ENCODE measurements at places on chromosomes 13 and 19.

- DNase-seq = no peak
Measured at GRCh38 chr19:40245506-40246128, 19.1 kb upstream of the CCNP start.

GRCh38 chr19:55119053-55119452, 1.6 kb upstream of the PPP1R12C start:
- no peak for DNase-seq

DNA sequence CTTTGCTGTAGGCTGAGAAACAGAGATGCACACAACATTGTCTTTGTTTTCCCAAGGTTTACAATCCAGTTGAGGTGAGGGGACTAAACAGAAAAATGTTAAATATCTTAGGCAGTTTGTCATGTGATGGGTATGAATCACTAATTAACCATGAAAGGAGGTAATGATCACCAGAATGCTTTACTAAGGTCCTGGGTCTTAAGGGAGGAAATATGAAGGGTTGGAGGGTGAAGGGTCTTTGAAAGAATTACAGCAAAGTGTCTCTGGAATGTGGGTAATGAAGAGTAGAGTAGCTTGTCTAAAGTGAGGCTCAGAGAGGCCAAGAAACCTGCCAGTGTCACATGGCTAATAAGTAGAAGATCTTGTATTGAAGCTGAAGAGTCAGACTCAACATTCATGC, 19.0 kb downstream of the BIVM start:
- DNase-seq = peak; percentile 51

- peak; percentile 77 for DNase-seq
Measured at GRCh38 chr19:1248786-1249297, 459 bp downstream of the MIDN start.

DNA sequence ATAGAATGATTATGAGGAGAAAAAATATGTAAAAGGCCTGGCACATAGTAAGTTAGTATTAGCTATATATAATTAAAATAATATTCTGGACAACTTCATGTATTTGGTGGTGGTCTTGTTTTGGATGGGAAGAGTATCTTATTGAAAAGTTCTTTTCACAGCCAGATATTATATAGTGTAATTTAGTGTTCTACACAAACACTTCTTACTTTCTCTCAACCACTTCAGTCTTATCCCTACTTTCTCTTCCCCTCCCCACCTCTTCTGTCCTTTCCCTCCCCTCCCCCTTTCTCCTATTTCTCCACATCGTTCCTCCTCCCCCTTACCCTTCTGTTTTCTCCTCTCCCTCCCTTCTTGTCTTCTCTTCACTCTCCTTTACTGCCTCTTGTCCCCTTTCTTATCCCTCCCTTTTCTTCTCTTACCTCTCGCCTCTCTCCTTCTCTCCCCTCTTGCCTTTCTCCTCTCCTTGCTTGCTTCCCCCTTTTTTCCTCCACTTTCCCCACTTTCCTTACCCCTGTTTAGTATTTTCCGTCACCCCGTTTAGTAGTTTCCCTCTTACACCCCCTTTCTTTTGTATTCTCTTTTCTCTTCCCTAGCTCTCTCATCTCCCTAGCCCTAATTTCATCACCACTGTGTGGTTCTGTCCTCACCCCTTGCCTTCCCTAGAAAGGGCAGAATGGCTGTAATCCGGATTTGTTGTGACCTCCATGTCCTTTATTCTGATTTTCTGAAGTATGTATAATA, 107.2 kb upstream of the MLNR start:
- DNase-seq = peak; percentile 3

- DNase-seq = peak; percentile 16
Measured at GRCh38 chr19:29887442-29887855, 54.6 kb upstream of the URI1 start.

DNA sequence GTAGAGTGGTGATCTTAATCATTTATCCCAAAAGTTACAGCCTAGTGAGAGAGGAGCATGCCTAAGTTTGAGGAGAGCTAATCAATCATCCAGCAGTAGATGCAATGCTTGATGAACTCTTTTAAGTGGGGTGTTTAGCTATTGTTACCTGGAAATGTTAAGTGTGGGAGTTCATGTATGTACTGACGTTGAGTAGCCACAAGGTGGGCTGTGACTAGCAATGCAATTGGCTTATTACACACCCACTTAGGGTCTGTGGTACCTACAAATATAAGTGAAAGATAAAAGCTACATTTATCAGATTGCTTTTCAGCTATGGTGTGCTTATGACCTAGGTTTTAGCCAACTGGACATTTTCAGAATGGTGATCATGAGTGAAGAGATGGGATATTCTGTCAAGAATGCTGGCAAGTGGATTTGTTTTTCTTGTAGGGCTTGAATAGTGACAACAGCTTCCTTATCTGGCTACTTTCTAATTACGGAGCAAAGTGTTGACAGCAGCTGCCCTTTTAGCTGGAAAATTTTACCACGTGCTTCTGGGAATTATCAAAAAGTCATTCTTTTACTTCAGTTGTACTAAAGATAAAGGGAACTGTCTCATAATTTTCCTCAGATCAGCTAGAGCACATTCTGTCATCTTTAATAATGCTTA, 170.6 kb downstream of the POSTN start:
- DNase-seq = no peak

- DNase-seq = no peak
Measured at GRCh38 chr19:33024398-33024797, 40.3 kb downstream of the RHPN2 start.

DNA sequence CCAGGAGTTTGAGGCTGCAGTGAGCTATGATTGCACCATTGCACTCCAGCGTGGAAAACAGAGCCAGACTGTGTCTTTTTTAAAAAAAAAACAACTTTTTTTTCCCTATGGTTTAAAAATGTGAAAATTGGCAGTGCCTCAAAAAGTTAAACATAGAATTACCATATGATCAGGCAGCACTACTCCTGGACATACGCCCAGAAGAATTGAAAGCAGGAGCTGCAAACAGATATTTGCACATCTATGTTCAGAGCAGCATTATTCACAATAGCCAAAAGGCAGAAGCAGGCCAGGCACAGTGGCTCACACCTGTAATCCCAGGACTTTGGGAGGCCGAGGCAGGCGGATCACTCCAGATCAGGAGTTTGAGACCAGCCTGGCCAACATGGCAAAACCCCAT, 3.8 kb upstream of the RETN start:
- DNase-seq = peak; percentile 63

- no peak for DNase-seq
Measured at GRCh38 chr13:102726430-102726829, 31.6 kb upstream of the METTL21C start.

GRCh38 chr19:31574251-31574973, 225.2 kb upstream of the TSHZ3 start:
- no peak for DNase-seq

DNA sequence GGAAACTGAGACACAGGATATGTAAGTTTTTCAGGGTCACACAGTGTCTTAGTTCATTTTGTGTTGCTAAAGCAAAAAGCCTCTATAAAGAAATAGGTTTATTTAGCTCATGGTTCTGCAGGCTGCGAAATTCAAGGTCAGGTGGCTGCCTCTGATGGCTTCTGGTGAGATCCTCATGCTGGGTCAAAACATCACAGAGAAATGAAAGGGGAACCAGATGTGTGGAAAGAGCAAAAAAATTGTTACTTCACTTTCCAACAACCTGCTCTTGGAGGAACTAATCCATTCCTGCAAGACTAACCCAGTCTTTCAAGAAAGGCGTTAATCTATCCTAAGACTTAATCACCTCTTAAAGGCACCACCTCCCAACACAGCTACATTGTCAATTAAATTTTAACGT, 64.2 kb upstream of the UBL3 start:
- no peak for DNase-seq

DNA sequence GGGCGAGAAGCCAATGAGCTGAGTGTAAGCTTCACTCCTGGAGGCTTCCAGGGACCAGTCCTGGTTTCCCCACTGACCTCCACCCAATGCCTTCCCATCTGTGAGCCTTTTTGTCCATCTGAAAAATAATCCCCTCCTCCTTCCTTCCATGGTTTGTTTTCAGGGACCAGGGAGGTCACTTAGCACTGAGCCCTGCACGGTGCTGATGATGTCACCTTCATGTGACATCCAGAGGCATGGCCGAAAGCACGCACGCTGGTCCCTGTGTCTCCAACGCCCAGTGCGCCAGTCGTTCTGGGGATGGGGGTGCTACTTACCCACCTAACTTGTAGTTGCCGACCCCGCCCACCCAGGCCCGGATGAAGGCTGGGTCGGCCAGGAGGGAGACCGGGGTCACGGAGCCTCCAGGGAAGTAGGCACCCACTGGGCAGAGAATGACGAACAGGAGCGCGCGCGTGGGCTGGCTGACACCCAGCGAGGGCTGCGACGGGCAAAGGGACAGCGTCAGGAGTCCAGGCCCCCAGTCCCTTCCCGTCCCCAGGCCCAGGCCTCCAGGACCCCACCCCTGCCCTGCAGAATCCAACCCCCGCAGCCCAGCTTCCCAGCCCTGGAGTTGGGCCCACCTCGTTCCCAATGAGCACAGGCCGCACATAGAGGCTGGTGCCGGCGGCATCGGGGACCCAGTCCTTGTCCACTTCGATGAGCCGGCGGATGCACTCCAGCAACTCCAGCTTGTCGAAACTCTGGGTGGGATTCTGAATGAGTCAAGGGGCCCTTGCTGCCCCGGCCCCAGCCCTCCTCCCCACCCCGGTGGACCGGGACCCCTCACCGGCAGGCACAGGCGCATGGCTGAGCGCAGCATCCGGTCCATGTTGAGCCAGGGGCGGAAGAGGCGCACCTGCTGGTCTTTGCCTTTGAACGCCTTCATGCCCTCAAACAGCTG, 11.2 kb downstream of the BCAT2 start:
- no peak for DNase-seq

DNA sequence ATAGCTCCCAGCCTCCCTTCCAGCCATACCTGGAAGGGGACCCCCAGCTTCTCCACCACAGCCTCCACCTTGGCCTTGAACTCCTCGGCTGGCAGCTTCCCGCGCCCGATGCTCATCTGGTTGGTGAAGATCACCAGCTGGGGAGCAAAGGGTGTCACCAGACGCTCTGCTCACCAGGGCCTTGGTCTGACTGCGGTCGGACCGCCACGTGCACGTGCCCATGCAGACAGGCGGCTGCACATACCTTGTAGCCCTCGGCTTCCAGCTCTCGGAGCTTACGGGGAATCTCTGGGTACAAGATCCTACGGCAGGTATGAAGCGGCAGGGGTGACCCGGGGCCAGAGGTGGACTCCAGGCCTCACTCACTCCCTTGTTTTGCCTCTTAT, 3.4 kb downstream of the PNKP start:
- DNase-seq = no peak

DNA sequence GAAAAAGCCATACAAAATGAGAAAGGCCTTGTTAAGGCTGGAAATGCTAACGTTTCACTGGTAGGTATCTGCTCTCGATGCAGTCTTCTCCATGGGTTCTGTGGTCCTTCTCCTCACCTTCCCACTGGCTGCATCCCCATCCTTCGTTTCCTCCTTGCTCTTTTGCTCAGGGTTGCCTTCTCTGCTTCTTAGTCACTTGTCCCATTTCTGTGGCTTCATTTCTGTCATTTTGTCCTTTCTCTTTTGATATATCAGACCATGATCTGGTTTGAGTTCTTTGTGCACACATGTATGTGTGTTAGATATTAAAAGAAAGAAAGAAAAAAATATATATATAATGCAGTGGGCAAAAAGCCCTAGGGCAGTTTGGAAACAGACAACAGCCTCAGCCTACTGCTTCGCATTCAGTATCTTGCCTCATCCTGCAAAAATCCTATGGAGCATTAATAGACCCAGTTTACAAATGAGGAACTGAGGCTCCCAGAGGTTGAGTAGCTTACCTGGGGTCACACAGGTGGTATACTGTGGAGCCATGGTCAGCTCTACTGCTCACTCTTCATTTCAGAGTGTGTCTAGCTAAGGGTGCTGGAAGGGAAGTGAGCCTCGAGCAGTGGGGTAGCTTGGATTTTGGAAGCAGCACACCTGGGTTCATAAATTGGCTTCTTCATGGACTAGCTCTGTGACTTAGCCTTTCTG, 57.6 kb upstream of the MEDAG start:
- no peak for DNase-seq

- DNase-seq = no peak
Measured at GRCh38 chr13:52652980-52653303, 306 bp downstream of the SUGT1 start.

- DNase-seq = peak; percentile 3
Measured at GRCh38 chr19:56840451-56841192, at the start of the genes PEG3 and ZIM2. Gene PEG3 (minus strand): TSS chr19:56840726. CDS start chr19:56824655, 16,071 bp downstream. Gene ZIM2 (minus strand): TSS chr19:56840726. CDS start chr19:56824277, 16,449 bp downstream.

All from fibroblast of skin of right quadriceps (primary cell).